NCI-H69 (cell line): ENCODE measurements at places on chromosomes 5 and 9.
A peak's percentile ranks its signal among the peaks of the same experiment; 100 is the strongest.

GRCh38 chr5:80967500-80968181 lies 7.5 kb downstream of the RASGRF2 start:
- DNase-seq, result peak; percentile 16

GRCh38 chr9:9791611-9792010 lies 821.2 kb downstream of the PTPRD start:
- DNase-seq, result peak; percentile 69

GRCh38 chr5:24789611-24790351 lies 145.0 kb upstream of the CDH10 start:
- no peak for DNase-seq

DNA sequence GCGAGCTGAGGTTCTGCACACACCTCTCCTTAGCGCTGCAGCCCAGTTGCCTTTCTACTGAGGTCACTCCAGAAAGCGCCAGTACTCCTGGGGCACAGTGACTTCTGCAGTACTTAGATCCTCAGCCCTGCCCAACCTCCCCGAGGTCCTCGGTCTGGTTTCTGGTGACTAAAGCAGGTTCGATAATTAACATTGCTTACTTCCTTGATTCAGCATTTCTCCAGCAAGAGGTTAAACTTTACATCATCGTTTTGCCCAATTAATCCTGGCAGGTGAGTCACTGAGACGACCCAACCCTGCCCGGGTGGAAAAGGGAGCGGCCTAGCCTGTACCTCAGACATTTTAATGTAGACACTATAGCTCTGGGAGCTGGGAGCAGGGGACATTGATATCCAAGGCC lies 77.6 kb downstream of the PLAC8L1 start:
- DNase-seq, result peak; percentile 55

DNA sequence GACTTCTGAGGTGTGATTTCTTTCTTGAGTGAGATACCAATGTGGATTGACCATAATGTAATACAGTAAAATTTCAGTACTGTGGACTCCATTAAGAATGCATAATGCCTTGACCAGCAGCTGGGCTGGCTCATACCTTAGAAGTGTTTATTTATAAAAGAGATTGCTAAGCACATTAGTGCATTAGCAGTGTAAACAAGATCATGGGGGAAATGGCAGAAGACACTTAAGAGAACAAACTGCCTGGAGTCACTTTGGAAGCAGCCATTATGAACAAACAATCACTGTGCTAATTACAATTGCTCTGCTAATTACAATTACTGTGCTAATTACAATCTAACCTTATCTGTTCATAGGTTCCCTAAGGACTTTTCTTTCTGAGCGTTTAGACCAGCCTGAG lies 104.2 kb downstream of the TRIM32 start:
- peak; percentile 99 for DNase-seq

DNA sequence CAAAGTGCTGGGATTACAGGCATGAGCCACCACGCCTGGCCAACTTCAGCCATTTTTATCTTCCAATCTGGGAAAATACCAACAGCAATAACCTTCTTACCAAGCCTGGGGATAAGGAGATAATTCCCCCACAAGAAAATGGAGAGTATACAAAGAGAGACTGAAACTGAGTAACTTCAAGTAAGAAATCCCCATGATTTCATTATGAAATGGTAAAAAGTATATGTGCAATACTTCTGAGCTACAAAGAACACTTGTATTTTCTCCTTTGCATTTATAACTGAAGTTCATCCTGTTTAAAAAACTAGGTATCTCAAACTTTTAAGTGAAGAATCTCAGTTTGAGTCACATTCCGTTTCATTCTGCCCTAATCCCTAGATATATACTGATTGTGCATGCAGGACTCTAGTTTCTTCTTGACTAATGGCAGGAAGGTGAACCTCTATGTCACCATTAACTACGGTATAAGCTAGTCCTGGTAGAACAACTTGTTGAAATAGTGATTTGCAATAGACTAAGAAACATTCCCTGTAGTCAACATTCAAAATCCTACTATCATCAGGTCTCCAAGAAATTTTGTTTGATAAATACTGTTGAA lies 2071.4 kb downstream of the MAT2B start:
- no peak for DNase-seq

GRCh38 chr5:35458824-35459207 lies 158.8 kb upstream of the SPEF2 start:
- DNase-seq, result peak; percentile 68

GRCh38 chr9:115202960-115203751 lies 85.2 kb upstream of the TNC start:
- DNase-seq, result peak; percentile 36

DNA sequence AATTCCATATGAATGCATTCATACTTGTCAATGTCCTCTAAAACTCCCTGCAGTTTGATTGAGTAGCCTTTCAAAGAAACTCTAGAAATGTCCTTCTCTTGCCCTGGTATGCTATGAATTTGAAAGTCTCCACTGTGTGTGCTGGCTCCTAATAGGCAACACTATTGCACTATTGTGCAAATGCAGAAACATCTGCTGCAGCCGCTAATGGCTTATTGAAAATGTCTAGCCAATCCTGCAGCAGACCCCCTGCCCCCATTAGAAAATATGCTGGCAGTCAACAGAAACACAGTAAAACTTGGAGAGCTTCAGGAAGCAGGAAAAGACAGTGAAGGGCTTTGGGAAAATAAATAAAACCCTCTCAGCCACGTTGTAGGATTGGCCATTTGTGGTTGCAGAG lies 87.3 kb upstream of the GRAMD2B start:
- DNase-seq, result peak; percentile 56

DNA sequence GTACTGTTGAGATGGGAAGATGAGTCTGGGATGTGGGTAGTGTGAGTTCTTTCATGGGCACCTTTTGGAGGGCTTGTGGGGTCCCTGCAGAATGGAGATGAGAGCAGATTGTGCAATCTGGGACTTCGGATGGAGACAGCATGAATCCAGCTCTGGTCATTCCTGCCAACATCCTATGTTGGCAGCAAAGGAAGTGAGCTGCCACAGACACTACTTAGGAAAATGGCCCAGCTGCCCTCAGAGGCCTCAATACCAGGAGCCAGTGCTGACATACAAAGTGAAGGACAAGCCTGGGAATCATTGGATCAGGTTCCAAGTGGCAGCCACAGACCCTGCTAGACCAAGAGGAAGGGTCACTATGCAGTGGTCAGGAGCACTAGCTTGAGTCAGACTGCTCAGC lies 402.8 kb downstream of the CDK5RAP2 start:
- DNase-seq, result no peak

DNA sequence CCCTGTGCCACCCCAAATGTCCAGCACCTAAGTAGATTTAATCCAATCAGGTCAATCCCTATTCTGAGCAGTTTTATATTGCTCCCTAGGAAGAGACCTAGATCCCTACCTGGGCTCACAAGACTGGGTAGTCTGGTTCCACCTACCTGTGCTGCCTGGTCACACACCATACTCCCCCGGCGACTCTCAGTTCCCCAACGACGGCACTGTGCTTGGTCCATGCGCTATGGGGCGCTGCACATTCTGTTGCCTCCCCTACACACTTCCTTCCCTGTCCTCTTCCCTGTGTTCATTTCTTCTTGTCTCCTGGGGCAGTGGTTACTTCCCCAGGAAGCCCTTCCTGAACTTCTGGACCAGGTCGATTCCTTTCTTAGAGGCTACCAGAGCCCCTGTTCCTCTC lies 109.9 kb upstream of the IL12B start:
- DNase-seq, result no peak

DNA sequence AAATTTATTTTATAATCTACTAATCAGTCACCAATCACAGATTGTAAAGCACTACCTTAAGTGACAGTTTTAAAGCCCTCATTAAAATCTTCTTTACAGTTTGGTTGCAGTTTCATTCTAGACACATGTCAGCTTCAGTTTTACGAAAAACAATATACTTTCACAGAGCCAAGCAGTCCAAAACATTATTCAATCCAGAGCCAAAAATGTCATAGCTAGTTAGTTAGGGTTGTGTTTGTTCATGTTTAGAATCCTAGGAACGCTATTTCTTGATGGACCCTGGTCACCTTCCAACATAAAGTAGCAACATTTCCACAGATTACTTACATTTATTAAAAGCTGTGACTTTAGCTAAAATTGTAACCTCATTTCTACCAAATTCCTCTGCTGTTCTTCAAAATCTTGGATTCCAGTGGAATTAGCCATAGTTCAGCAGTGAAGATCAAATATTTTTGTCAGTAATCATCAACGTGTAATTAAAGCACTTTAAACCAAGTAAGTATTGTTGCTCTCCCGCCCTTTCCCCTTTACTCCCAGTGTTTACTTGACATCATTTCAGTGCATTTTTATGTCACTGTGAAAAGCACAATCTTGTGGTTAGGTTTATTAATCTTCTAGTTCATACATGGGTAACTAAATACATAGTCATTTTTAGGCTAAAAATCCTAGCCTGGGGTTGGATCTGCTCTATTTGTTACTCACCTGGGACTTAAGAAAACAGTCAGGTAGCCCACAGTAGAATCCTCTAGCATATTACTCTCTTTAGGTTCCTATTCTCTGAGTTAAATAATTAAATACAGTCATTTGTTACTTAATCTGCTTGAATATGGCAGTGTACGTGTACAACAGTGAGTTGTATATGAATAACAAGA lies 74.3 kb downstream of the NIPBL start:
- peak; percentile 37 for DNase-seq

DNA sequence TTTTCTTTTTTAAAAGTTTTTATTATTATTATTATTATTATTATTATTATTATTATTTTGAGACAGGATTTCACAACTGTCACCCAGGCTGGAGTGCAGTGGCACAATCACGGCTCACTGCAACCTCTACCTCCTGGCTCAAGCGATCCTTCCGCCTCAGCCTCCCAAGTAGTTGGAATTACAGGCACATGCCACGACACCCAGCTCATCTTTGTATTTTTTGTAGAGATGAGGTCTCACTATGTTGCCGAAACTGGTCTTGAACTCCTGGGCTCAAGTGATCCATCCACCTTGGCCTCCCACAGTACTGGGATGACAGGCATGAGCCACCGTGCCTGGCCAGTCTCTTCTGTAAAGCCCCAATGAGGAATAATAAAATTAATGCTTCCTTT lies 31.0 kb upstream of the TXN start:
- DNase-seq, result no peak

GRCh38 chr5:146793709-146794108 lies 84.8 kb downstream of the PPP2R2B start:
- DNase-seq, result no peak

GRCh38 chr5:75824323-75824722 lies 107.1 kb upstream of the POC5 start:
- no peak for DNase-seq

DNA sequence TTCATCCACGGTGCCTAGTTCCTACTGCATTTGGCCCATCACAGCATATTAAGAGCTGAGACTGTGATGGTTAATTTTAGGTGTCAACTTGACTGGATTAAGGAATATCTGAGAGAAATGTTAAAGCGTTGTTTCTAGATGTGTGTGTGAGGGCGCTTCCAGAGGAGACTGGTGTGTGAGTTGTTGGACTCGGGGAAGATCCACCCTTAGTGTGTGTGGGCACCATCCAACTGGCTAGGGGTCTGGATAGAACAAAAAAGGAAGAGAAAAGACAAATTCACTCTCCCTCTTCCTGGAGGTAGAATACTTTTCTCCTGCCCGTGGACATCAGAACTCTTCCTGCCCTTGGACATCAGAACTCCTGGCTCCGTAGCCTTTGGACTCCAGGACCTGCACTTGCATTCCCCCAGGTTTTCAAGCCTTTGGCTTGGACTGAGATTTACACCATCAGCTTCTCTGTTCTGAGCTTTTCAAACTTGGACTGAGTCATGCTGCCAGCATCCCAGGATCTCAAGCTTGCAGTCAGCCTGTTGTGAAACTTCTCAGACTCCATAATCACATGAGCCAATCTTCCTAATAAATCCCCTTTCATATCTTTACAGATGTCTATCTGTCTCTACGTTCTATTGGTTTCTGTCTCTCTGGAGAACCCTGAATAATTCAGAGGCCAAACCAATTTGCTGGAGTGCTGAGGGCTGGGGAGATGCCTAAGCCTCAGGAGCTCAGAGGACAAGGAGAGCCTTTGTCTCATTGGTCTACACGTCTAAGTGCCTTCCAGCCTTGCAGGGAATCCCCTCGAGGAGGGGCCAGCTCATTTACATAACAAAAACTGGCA lies 164.5 kb downstream of the DCP2 start:
- peak; percentile 46 for DNase-seq

- no peak for DNase-seq
These were observed 89.6 kb downstream of the INSL6 start for GRCh38 chr9:5095795-5096194.

GRCh38 chr9:10062629-10063395 lies 550.0 kb downstream of the PTPRD start:
- DNase-seq, result peak; percentile 27

DNA sequence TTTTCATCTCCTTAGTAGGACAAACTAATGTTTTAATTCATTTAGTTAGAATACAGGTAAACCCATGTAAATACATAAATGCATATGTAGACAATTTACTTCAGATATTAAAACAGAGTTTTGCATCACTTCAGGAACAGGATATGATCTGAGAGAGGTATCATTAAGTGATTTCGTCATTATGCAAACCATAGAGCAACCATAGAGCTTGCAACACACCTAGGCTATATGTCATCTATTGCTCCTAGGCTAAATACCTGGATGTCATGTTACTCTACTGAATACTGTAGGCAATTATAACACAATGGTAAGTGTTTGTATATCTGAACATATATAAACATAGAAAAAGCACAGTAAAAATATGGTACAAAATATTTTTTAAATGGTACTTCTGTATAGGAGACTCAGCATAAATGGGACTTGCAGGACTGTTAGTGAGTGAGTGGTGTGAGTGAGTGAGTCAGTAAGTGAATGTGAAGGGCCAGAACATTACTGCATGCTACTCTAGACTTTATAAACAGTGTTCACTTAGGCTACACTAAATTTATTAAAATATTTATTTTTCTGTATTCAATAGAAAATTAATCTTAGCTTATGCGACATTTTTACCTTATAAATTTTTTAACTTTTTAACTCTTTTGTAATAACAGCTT lies 1377.5 kb upstream of the CDH9 start:
- DNase-seq, result no peak

DNA sequence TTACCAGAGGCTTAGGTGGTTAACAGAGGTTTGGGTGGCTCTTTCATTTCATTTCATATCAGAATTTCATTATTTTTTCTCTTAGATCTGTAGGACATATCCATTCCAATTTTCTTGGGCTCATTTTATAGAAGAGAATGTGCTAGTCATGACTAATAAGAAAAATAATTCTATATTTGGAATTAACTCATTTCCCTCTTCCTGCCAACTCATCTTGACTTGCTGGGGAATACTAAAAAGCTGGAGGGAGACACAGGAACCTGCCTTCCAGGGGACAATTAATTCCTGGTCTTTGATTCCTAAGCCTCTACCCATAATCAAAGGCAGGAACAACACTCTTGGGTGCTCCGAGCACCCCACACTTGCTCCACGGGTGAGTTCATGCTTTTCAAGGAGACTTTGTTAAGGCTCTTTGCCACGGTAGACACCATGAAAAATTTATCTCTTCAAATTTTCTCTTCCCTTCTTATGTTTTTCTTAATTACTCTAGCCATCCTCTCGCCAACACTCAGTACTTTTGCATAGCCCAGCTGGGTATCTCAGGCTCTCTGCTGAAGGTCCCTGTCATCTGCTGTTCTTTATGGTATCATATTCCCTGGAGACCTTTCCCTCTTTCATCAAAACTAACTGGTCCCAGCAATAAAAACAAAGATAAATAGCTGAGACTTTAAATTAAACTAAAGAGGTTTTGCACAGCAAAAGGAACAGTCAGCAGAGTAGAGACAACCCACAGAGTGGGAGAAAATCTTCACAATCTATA lies 273.9 kb downstream of the NPR3 start:
- DNase-seq, result no peak

GRCh38 chr9:89743216-89743572 lies 138.4 kb downstream of the GADD45G start:
- no peak for DNase-seq
